ENCODE measurements at places on chromosomes 1 and 21.

DNA sequence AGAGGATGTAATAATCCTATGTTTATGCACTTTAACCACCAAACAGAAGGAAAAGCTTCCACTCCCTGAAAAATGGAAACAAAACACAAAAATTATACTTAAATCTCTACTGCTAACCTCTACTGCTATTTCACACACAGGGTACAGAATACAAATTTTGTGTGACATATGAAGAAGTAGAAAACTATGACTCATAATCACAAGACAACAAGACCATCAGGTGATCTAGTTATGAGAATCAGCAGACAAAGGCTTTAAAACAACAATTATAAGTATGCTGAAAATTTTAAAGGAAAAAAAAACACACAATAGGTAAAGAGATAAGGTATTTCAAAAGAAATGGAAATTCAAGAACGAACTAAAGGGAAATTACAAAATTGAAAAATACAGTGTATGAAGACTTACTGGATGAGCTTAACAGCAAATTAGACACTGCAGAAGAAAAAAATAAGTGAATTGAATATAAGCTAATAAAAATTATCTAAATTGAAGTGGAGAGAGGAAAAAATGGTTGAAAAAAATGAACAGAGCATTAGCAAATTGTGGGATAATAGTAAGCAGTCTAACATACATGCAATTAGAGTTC is 13.6 kb upstream of the NAV1 start:
- no peak for DNase-seq

DNA sequence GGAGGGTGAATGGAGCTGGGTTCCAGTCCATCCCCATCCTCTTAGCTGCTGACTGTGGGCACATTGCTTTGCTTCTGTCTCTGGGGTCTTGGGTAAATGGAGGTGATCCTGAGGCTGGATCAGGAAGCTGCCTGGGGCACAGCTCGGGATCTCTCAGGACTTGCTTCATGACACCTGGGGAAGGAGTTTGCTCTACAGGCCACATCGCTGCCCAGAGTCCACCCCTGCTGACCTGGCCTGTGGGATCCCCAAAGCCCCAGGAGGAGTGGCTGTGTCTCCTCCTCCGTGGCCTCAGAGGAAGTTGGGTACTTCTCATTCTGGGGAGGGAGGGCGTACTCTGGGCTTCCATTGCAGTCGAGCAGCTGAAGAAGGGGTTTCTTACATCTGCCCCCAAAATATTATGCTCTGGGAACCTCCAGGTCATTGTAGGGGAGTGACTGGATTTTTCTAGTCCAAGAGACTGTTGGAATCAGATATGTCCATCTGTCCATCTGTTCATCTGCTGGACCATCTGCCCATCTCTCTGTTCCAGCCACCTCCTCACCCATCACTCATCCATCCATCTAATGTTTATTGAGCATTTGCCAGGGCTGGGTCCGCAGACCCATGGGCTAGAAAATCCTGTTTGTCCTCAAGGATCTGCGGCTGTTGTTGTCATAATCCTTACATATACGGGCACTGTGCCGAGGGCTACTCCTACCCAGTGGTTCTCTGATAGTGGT is 45.9 kb downstream of the ARHGEF10L start:
- DNase-seq: no peak

DNA sequence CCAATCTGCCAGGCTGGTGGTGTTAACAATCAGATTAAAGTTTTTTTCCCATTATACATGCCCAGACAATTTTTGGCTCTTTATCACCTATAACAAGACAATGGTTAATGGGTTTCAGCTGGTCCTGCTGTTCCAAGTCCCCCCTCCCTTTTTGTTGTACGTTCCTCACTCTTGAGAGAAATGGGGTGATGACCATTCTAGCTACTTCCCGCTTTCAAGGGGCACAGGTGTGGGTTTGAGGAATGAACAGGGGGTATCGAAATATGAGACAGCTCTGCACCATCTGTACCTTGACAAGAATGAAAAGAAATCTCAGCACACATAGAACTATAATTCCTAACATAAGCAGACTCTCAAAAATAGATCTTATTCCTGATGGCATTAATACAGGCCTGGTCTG is 326.8 kb downstream of the PTPRU start:
- no peak for DNase-seq

DNA sequence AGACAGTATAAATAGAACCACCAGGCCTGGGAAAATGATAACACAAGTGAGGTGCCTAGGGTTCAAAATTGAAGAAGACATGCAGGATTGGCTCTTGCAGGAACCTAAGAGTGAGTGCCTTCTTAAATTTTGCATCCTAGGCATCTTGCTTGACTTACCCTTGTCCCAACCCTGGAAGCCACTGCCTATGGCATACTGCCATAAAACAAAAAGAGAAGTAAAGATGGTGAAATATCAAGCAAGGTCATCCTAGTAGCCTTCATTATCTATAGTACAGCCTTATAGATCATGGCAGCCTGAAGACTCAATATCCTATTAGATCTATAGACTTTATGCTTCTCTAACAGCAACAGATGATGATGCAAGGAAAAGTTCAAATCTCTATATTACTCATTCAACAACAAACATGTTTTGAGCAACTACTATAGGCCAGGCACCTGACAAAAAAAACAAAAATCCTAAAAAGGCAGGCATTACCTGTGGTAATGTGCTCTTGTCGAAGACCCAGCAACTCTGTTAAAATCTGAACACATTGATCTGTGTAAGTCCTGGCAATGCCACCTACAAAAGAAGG is 6.3 kb downstream of the AP4B1 start:
- no peak for DNase-seq

DNA sequence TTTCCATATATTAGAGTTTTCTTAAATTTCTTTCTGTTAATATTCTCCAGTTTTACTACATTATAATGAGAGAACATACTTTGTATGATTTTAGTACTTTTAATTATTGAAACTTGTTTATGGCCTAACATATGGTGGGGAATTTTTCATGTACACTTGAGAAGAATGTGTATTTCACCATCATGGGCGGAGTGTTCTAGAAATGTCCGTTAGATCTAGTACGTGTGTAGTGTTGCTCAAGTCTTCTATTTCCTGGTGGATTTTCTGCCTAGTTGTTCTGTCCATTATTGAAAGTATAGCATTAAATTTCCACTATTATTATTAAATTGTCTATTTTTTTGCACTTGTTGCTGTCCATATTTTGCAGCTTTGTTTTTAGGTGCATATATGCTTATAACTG is 64.0 kb upstream of the RGS21 start:
- no peak for DNase-seq

DNA sequence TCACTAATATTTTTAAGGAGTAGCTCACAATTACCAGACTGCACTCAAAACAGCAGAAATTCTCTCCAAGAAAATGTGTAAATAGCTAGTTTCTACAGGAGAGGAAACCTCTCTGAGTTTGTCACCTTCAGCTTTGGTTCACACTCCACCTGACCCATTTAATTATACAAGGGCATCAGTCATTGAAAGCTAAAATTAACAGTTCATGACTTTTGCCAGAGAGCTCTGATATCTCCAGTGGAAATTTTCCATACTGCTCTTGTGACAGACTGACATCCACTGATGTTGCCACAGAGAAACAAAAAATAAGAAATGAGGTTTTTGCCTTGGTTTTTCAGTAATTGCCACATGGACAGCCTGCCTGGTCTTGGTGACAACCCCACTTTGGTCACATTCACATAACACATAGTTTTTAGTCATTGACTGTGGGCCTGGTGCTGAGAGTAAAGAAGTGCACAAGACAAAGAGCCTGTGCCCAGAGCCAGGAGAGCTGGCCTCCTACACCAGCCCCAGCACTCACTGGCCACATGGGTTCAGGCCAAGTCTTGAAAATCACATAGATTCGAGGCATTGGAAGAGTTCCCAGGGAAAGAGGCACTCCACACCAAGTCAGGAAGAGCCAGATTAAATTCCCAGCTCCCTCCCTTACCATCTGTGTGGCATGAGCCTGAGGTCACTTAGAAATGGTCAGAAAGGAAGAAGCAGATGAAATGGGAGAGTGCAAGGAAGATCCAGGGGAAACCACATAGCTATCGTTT is 13.8 kb upstream of the SIM2 start:
- DNase-seq: no peak

DNA sequence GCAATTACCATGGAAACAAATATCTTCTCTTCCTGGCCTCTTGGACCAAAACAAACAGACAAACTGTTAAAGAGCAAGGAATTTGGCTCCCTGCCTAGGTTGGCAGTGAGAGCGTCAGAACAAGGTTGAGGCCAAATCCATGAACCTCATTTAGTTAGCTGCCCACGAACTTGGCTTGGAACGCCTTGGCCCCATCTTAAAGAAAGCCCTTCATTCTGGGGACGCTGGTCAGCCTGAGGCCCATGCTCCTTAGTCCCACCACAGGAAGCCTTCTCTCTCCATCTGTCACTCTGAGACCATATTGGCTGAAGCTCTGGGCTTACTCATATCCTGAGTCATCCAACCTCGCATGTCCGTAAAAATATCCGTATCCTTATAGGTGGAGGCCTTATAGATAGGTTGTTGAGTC is 62.4 kb upstream of the DIRAS3 start:
- DNase-seq: peak; percentile 76

- DNase-seq: no peak
Observed at GRCh38 chr1:42336978-42337377, 1.9 kb upstream of the FOXJ3 start.

DNA sequence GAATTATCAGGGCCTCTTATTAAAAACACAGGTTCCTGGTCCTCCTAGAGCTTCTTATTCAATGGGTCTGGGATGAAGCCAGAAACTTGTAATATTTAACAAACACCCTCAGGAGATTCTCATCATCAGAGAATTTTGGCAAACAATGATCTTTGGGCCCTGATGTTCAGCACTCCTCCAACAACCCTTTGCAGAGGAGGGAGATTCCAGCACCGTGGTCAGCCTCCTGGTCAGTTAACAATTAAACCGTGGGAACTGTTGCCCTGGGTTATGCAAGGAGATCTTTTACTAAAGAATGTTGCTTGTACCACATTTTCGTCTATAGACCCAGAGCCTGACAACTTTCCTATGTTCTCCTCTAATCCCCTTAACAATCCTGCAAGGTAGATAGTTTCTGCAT is 294.4 kb downstream of the PLPP3 start:
- no peak for DNase-seq

DNA sequence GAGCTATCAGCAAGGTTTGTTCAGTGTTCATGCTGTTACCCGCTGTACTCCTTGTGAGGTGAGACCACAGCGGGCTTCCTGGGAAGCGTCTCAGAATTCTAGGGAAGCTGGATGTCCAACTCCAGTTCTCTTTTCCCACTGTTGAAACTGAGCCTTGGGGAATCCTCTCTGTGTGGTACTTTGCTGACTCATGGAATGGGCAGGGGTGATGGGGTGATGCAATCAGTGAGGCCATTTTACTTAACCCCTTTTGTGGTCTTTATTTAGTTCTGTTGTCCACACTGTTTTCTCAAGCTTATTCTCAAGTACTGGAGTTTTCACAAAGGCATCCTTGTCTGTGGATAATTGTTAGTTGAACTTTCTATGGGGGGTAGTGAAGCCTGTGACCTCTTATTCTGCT is 42.6 kb downstream of the ACKR1 start:
- no peak for DNase-seq

DNA sequence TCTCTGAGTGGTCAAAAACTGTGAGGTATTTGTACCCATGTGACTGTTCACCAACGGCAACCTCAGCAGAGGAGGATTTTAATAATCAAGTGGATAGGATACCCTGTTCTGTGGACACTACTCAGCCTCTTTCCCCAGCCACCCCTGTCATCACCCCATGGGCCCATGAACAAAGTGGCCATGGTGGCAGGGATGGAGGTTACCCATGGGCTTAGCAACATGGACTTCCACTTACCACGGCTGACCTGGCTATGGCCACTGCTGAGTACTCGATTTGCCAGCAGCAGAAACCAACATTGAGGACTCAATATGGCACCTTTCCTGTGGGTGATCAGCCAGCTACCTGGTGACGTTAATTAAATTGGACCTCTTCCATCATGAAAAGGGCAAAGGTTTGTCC is 1782.7 kb downstream of the PLA2G4A start:
- DNase-seq: no peak

GRCh38 chr1:1079408-1080121 is 5.5 kb upstream of the RNF223 start:
- no peak for DNase-seq

GRCh38 chr1:90712153-90712856 is 4.8 kb downstream of the BARHL2 start:
- no peak for DNase-seq

DNA sequence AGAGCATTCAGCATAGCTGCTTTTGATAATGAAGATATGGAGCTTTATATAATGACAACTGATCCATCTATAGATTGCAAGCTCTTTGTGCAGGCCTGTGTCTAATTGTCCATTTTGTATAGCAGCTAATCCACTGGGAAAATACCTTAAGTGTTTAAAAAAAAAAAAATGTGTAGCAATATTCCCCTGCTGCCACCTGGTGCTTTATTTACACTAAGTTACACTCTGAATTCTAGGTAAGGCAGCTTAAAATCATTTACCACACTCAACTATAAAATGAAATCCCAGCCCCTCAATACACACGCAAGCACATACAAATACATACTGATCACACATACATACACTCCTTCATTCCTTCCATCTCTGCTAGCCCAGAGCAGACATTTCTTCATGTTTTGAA is 49.1 kb upstream of the BCL9 start:
- no peak for DNase-seq

DNA sequence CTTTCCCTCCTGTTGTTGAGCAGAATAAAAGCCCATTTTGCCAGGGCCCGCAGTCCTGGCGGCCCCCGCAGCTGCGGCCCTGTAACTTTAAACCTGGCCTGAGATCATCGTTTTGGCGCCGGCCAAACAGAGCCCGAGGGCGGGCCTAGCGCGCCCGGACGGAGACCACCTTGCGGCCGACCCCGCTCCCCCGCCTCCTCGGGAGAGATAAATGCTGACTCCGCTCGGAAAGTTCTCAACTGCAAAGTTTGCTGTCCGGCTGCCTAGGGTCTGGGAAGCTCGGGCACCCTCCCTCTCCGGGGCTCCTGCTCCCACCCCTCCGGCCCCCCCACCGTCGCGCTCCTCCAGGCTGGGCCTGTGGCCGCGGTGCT is at the start of gene PDPN:
PDPN (plus strand) TSS at position 238 of the 371 bp plus-strand sequence. CDS start 202 bp downstream, outside the sequence.
- no peak for DNase-seq

GRCh38 chr1:241413386-241413785 is 56.4 kb upstream of the RGS7 start:
- DNase-seq: no peak

- no peak for DNase-seq
Observed at GRCh38 chr1:170959385-170959784, 24.1 kb downstream of the MROH9 start.

DNA sequence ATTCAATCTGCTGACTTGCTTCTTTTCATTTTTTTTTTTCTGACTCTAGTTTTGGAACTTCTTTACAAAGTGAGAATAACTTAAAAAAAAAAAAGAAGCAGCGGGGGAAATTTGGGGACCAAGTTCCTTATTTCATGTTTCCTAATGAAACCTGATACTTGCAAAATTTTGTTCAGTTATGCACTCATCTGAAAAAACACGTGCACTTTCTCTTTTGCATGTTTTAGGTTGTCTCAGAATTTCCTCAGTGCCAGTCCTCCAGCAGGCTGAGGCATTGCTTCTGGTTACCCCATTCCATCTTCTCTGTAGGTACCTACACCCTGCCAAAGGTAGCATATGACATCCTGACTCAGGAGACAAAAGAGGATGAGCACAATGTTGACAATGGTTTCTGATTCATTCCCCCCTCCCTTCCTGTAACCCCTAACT is 299.7 kb downstream of the GRIK1 start:
- DNase-seq: no peak

- no peak for DNase-seq
Observed at GRCh38 chr1:89876463-89876862, 55.6 kb downstream of the LRRC8D start.

- no peak for DNase-seq
Observed at GRCh38 chr21:36483095-36483494, 3.2 kb upstream of the CLDN14 start.

- DNase-seq: no peak
Observed at GRCh38 chr1:39494671-39495410, 3.4 kb downstream of the BMP8A start.

Data from putamen (tissue), 1 donor.